ENCODE measurements at places on chromosomes 11 and 22.

DNA sequence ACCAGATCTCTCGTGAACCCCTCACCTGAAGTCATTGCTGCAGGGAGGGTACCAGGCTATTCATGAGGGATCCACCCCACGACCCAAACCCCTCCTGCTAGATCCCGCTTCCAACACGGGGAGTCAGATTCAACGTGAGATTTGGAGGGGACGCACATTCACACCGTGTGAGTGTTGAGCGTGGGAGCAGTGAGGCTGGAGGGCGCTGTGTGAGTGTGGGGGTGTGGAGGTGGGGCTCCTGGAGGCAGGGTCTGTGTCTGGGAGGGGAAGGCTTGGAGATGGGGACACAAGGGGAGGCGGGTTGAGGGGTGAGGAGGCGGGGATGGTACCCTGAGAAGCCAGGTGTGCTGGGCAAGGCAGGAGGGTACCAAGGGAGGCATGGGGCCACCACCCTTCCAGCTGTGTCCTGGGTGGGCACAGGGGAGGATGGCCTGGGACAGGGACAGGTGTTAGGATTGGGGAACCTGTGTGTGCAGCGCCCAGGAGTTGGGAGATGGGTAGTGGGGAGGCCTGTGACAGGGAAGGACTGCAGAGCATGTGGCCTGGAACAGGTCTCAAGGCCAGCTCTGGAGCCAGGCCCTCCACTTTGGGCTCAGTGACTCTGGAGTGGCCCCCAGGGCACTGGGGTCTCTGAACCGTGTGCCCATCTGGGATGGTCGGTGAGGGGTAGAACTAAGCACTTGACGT, 13.6 kb downstream of the TPCN2 start:
- DNase-seq = no peak

- no peak for DNase-seq
Observed at GRCh38 chr22:29377979-29378378, 10.4 kb downstream of the AP1B1 start.

DNA sequence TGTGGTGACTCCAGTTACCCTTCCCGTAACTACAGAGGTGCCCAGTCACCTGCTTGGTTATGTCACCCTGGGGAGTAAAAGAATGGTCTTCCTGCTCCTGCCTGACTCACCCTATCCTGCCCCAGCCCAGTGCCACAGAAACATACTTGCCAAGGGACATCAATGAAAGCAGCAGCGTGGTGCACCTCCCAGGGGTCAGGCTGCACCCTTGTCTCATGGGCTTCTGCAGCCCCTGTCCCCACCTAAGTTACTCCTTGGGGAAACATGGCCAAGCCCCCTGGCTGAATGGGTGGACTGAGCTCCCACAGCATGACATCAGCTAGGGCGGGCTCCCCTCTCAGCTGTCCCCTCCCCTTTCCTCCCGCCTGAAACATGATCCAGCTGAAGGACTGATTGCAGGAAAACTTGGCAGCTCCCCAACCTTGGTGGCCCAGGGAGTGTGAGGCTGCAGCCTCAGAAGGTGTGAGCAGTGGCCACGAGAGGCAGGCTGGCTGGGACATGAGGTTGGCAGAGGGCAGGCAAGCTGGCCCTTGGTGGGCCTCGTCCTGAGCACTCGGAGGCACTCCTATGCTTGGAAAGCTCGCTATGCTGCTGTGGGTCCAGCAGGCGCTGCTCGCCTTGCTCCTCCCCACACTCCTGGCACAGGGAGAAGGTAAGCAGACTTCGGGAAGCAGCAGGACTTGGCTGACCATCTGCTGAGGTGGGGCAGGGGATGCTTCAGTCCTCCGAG, at the start of gene HTR3A:
Gene HTR3A, plus strand, starts transcription at position 368 of the 730 bp plus-strand sequence. Its CDS starts 218 bp downstream, at position 586.
- DNase-seq = no peak

GRCh38 chr11:28860893-28861292, 752.7 kb downstream of the METTL15 start:
- DNase-seq = no peak

DNA sequence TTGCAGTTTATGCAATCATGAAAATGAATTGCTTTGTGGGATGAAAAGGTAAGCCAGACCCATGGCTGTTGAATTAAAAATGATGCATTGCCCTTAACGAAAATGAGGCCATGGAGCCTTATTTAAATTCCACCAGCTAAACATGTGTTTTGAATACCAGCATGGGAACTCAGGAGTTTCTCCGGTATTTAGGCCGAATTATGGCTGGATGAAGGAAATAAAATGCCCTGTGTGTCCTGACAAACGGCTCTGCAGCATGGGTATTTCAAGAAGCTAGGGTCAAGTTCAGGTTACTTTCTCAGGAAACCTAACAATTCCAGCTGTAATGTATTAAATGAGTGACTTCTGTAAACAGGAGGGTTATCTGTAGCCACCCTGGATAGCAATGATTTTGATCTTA, 38.3 kb downstream of the AMOTL1 start:
- DNase-seq = no peak

- no peak for DNase-seq
Observed at GRCh38 chr22:17218341-17218740, 894 bp downstream of the ADA2 start.

DNA sequence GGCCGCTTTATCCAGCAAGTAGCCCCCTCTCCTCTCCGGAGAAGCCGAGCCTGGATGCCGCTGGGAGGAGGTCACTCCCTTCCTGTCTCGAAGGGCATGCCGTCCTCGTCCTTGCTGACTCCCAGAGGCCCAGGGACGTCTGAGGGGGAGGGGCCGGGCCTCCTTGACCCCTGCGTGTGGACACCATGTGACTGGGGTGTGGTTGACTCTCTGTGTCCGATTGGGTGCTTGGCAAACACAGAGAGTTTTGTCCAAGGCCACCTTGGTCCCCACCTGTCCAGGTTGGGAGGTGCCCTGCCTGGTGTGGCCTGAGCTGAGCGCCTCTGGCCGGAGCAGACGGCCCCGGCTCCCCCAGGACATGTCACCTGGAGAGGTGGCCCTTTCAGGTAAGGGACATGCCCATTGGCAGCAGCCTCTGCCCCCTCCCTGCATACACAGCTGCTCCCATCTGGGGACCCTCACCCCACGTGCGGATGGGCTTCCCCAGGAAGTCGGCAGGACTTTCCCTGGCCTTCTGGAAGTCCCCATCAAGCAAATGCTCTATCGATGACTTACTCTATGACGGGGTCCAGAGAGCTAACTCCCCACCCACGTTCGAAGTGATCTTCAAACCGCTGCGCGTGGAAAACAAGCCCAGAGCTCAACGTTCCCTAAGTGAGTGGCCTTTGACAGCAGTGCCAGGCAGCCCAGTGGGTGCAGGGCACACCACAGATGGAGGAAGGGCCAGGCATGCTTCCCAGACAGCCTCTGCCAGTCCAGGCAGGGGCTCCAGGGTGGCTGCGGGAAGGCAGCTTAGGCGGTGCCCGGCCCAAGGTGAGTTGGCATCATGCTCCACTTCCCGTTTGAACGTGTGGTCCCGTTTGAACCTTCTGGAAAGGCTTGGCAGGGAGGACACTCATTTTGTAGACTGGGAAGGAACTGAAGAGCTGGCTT, at the start of gene SMIM38:
Gene SMIM38, plus strand, starts transcription at position 634 of the 933 bp plus-strand sequence. CDS start 1,912 bp downstream, outside the sequence.
- peak; percentile 35 for DNase-seq

DNA sequence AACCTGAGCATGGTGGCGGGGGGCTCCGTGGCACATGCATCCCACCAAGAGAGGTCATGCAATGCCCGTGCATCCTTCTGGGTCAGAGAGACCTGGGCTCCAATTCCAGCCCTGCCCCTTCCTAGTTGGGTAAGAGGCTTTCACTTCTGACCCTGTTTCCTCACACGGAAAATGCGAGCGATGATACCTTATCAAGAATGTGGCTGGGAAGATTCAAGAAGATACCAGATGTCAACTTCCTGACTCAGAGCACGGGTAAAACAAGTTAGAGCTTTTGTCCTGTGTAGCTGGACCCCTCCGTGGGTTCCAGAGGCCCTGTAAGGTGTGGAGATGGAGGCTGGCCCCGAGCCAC, 8.7 kb upstream of the DGKZ start:
- no peak for DNase-seq

- no peak for DNase-seq
Observed at GRCh38 chr11:64218628-64219353, 7.2 kb downstream of the TRPT1 start.

- DNase-seq = no peak
Observed at GRCh38 chr22:23217171-23218052, 37.1 kb downstream of the BCR start.

DNA sequence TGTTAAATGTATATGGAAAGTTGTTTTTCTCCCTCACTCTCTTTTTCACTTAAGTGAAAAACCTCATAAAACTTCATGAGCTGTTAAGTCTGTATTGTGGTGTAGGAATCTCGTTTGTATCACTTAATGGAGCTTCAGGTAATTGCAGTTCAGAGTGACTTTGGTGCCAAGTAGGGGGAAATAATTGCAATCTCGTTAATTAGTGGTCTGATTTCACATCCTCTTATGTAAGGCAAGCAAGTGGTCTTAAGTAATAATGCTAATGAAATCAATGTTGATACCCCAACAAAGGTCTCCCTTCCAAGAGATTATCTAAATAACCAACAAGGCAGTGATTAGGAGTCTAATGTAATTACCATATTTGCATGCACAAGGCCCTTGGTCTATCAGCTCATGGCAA, 174.2 kb upstream of the SORL1-AS1 start:
- no peak for DNase-seq

DNA sequence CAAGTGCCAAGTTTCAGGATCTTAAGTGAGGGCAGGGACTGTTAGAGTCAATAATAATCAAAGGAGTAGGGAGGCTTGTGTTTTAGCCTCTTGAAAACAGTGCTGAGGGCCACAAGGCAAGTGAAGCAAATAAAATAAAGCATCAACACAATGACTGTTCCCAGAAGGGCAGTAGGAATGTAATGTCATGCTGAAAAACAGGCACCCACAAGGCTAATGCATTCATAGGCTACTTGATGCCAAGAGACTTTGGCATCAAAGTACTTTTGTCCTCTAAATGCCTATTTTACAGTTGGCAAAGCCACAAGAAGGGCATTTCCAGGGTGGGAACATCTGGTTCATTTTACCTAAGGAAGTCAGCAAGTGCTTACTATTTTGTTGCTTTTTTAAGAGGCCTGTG, 22.9 kb downstream of the RAB39A start:
- no peak for DNase-seq

GRCh38 chr11:47917599-47918369, 62.6 kb upstream of the PTPRJ start:
- DNase-seq = no peak

DNA sequence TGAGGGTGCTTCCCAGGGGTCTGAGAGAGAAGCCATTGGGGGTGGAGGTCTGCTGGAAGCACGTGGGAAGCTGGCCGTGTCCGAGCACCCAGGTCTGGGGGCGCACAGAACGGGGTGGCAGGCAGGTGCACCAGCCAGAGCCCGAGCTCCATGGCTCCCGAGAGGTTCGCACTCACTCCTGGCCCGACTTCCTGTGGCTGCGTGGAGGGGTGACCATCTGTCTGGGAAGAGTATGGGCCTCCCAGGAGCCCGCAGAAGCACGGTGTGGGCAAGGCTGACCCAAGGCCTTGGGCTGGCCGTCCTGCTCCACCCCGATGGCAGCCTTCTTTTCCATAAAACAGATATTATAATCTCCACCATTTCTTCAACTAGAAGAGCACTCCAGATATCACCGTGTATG, 256.0 kb upstream of the B3GAT1 start:
- DNase-seq = no peak

GRCh38 chr22:30267382-30268302, 991 bp upstream of the OSM start:
- DNase-seq = peak; percentile 70

- peak; percentile 49 for DNase-seq
Observed at GRCh38 chr11:64729851-64730382, 6.9 kb upstream of the NRXN2 start.

DNA sequence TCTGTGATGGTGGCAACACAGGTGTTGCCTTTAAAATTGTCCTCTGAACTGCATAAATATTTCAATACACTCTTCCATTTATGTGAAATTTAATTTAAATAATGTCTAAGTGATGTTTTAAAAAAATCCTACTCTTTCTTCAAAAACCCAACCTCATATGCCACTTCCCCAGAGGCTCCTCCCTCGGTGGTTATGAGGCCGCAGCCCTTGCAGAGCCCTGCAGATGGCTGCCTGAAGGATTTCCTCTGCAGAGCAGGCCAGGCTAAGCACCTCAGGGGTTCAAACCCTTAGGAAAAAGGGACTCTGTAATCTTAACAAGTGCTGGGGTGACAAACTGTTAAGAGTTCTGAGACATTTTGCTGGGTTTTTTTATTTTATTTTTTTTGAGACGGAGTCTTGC, 25.2 kb downstream of the MORC2 start:
- DNase-seq = peak; percentile 30

DNA sequence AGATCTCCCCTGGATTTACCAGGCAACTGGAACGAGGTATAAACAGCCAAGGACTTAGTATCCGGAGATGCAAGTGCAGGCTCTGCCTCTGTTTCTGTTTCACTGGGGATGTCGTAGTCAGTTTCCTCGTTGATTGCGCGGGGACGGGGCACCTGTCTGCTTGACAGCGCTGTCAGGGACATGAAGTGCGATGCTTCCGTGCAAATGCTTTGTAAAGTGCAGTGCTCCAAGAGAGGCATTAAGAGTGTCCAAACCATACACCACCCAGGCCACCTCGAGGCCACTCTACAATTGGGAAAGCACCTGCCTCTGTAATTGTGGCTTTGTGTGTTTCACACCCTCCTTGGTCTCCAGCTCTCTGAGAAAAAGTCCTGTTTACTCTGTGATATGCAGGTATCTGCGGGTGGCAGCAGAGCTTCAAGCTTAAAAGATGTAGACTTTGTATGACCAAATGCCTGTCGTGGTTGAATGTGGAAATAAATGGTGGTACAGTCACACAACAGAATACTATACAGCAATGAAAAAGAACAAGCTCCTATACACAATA, 18.6 kb upstream of the CD5 start:
- peak; percentile 66 for DNase-seq

GRCh38 chr11:119085437-119085847, 761 bp downstream of the HMBS start:
- DNase-seq = no peak

- DNase-seq = no peak
Observed at GRCh38 chr22:30602049-30602448, 4.9 kb upstream of the TCN2 start.

- DNase-seq = no peak
Observed at GRCh38 chr11:94424662-94425061, 23.4 kb upstream of the GPR83 start.

- DNase-seq = peak; percentile 45
Observed at GRCh38 chr22:39839917-39840510, 53.5 kb downstream of the ENTHD1 start.

- no peak for DNase-seq
Observed at GRCh38 chr11:62553839-62554361, 7.3 kb upstream of the AHNAK start.

- DNase-seq = no peak
Observed at GRCh38 chr22:49008682-49009235, 818.9 kb downstream of the BRD1 start.
